ENCODE measurements at places on chromosomes 3 and 15.

DNA sequence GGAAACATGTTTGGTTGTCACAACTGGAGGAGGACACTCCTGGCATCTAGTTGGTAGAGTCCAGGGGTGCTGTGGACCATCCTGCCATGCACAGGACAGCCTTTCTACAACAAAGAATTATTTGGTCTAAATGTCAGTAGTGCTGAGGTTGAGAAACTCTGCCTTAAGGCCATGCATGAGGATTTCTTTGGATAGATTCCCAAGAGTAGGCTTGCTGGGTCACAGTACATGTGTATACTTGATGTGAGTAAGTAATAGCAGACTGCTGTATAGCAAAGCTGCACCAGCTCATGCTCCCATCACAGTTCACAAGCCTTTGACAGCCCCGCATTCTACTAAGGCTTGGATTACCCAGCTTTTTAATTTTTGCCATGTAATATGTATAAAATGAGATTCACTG, 151.3 kb downstream of the MFSD1 start:
- no peak for DNase-seq

DNA sequence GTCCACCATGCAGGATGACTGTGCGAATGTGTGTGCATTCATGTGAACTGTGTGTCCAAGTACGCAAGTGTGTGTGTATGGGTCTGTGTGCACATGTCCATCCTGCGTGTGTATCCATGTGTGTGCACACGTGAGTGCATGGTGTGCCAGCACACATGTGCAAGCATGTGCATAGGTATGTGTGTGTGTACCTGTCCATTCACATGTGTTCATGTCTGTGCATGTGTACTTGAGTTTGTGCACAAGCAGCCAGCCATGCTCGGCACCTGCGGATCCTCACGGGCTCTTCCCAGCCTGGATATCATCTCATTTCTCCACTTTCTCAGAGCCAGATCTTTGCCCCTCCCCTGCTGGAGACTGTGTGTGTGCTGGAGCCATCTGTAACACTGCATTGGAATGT, 18.7 kb upstream of the PLXNA1 start:
- DNase-seq = no peak

DNA sequence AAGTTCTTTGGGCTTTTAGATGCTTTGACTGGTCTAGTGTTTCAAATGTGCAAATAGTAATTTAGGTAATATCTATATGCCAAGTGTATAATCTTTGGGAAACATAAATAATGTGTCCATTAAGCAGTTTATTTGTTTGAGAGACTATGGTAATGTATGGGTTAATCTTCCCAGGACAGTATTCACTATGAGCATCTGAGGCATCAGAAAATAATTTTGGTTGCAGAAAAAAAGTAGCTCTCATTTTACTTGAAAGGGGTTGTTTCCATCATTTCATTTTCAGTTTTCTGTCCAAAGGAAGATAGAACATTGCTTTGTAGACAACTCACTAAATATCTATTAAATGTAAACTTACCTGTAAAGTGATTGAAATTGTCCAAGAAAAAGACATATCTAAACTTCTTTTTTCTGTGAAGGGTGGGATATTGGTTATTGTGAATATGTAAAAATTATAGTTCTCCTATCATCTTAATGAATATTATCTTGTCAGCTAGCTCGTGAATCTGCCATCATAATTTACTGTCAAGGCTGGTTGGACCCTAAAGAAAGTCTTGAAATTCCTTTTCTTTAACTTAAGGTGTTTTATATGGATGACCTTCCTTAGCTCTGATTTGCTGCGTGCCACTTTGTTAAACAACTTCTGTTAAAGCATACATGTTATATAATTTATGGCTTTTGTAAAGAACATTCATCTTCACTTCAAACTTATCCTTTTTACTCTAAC, 108.8 kb downstream of the EPHA3 start:
- no peak for DNase-seq

DNA sequence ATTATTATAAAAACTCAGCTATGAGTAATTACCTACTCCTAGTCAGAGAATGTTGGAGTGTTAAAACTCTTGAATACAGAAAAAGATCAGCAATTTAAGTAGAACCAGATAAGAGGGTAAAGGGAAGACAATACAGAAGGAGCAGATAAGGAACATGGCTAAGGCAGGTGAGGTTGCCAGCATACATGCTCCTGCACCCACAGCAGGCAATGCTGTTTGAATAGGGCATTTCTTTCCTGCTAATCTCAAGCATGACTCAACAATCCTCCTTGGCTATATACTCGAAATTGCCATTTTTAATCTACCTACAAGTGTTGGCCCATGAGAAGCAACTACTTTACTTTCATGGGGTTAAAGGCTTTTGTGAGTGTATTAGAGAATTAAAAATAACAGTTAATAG, 494.5 kb downstream of the DIPK2A start:
- DNase-seq = no peak

- no peak for DNase-seq
Observed at GRCh38 chr3:173395073-173395411, 2.5 kb upstream of the NLGN1 start.
